ENCODE measurements at places on chromosomes 3 and 15.

DNA sequence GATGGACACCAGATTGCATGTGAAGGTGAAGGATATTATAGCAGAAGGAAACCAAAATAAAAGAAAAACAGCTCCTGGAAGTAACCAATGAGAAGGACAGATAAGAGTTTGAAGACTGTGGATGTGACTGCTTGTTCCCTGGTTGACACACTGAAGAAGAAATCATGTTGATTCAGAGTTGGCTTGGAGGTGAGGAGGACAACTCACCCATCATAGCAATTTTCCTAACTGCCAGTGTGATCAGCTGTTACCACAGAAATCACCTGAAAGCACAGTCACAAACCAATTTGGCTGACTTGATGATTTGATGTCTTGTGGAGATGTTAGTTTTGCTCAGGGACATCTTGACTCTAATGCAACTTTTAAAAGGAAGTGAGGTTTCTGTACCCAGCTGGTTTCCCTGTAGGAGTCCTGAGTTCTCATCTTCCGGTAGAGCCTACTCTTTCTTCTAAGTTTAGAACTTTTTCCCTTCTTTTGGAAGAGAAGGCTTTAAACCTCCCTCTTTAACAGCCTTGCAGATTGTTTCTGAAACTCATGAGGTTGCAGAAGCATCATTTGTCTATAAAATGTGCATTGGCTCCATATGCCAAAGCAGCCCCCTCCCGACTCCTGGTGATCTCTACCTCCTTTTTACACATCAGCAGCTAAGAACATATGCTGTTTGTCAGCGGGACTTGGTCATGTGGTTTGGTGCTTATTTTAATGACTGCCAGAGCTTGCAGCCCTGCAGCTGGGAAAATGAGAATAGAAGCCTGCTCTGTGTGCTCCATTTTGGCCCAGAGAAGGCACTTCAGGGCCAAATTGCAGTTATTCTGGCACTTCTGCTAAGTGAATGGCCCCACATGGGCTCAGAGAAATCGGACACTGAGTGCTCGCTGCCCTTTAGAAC is 10.3 kb downstream of the ATG7 start:
- no peak for DNase-seq

DNA sequence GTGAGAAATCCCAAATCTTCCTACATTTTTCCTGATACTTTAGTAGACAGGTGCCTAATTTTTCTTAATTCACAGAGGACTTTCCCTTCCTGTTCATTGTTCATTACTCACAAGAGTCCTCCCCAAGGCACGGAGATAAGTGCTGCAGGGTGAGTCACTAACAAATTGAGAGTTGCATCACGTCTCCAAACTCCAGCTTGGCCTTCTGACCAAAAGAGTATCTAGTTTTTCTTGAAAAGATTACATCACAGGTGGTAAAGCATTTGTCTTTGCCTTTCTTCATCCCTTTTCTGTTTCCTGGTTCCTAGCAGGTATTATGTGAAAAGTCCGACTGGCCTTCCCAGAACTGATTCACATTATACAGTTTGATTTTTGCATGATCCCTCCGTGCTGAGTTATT is 24.9 kb upstream of the RASGRP1 start:
- DNase-seq: no peak

- DNase-seq: no peak
These were observed 104.5 kb downstream of the LSAMP start for GRCh38 chr3:116340680-116341216.

DNA sequence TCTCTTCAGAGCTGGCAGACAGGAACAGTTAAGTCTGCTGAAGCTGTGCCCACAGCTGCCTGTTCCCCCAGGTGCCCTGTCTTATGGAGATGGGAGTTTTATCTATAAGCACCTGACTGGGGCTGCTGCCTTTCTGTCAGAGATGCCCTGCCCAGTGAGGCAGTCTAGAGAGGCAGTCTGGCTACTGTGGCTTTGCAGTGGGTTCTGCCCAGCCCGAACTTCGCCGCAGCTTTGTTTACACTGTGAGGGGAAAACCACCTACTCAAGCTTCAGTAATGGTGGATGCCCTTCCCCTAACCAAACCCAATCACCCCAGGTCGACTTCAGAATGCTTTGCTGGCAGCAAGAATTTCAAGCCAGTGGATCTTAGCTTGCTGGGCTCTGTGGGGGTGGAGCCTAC is 91.2 kb downstream of the SLC25A26 start:
- DNase-seq: no peak

- DNase-seq: no peak
These were observed 2.7 kb downstream of the P3H2 start for GRCh38 chr3:190117981-190118380.

- peak; percentile 33 for DNase-seq
These were observed 258.1 kb downstream of the TBL1XR1 start for GRCh38 chr3:176939022-176939817.

- no peak for DNase-seq
These were observed 137.5 kb upstream of the LRTM1 start for GRCh38 chr3:55065331-55065730.

- peak; percentile 75 for DNase-seq
These were observed at the start of gene DLL4 for GRCh38 chr15:40928821-40929659. DLL4 (plus strand) TSS chr15:40929340; CDS start chr15:40929669, 329 bp downstream.

GRCh38 chr15:82709081-82709420 is 624 bp downstream of the AP3B2 start:
- no peak for DNase-seq

GRCh38 chr3:187518616-187519015 is 150.4 kb downstream of the RTP4 start:
- no peak for DNase-seq

- no peak for DNase-seq
These were observed 265.9 kb downstream of the SHQ1 start for GRCh38 chr3:72582211-72582878.

DNA sequence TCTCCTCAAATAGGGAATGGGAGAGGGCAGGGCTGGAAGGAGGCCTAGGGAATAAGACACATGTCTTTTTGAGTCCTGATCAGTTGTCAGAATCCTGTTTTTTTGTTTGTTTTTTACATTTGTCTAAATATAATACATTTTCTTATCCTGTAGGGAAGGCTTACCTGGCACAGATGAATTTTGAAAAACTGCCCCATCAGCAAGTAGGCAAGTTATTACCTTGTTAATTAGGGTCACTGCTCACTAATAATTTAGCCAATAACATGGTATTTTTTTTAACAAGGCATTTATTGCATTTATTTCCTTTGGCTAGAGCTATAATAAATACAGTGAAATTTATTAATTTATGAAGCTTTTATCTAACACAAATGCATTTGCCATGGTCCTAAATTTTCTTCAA is 423.2 kb upstream of the ONECUT1 start:
- no peak for DNase-seq

GRCh38 chr15:62149729-62150128 is 15.4 kb downstream of the C2CD4B start:
- DNase-seq: no peak

GRCh38 chr3:177946936-177947335 is 589.3 kb upstream of the KCNMB2 start:
- no peak for DNase-seq

DNA sequence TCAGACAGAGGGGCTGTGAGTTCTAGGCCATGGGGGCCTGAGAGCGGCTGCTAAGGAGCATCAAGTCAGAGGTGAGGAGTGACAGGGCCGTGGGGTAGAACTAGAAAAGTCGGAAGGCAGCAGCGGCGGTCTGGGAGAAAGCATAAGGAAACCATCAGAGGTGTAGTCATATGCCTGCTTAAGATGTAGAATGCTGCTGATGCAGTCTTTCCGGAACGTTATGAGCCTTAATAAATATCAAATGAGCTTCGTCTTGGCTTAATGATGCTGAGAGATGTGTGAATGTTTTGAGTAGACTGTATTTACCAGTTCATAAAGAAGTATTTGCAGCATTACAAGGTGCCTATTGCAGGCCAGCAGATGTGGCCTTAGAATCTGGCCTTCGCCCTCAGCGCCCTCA is 15.2 kb downstream of the ATG7 start:
- DNase-seq: no peak

GRCh38 chr3:49173116-49173791 is 1.9 kb downstream of the KLHDC8B start:
- peak; percentile 64 for DNase-seq

GRCh38 chr3:106006571-106006970 is 137.8 kb upstream of the CBLB start:
- DNase-seq: no peak

DNA sequence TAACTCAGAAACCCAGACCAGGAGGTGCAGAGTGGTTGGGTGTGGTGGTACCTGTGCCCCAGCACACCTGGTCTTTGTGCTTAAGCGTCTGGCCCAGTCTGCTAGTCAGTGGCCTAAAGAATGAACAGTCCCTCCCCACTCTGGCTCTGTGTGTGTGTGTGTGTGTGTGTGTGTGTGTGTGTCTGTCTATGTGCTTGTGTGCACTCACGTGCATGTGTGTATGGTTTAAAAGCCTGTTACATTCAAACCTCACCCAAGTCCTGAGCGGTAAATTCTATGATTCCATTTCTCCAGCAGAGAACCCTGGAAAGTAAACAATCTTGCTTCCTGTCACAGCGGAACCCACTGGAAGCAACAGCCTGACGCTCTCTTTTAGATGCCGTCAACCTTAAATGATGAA is 34.2 kb downstream of the EDEM1 start:
- no peak for DNase-seq

DNA sequence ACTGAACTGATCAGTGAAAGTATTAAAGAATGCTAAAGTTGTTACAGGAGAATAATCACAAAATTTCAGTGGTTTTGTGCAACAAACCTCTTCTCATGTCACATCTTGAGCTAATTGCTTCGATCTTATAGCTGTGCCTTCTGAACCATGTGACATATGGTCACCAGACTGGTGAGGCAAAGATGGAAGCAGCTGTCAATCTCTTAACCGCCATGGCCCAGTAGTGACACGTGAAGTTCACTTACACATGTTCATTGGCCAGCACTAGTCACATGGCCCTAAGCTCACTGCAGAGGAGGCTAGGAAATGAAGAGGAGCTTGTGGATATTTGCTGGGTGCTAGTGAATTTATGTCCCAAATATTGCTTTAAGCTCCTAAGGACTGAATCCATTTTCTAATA is 32.5 kb downstream of the BOC start:
- DNase-seq: no peak

- DNase-seq: no peak
These were observed 3.1 kb upstream of the BHLHE40 start for GRCh38 chr3:4976109-4976508.

DNA sequence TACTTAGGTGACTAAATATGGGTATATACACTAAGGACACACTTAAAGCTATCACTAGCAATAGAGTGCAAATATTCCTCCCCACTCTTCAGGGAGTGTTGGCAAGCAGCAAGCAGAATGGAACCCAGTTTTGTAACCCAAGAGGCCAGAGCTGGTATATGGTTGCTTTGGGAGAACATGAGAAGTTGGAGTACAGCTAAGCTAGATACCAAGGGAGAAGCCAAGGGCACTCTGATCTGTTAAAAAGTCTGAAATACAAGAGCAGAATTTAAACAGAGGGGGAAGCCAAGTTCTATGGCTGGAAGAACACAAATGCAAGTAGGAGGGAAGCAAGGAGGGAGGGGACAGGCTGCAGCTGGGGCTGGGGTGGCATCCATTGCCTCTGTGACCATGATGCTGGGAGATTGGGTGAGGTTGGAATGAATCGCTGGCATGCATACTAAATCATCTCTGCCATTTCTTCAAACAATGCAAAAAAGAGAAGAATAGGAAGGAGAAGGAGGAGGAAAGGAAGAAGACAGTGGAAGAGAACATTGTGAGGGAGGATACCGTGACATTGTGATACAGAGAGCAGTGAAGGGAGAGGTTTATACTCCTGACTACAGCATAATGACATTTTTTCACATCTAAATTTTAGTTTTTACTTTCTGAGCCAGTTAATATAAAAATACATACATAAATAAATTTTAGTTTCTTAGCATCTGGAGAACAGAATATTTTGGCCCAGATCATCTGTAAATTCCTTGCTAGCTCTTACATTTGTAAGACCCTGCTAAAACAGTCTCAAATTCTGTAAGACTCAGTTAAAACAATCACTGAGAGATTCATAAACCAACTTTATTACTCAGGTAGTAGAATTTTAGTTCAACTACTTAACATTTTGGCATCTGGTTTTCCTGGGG is 9.0 kb upstream of the ANXA2 start:
- DNase-seq: no peak

DNA sequence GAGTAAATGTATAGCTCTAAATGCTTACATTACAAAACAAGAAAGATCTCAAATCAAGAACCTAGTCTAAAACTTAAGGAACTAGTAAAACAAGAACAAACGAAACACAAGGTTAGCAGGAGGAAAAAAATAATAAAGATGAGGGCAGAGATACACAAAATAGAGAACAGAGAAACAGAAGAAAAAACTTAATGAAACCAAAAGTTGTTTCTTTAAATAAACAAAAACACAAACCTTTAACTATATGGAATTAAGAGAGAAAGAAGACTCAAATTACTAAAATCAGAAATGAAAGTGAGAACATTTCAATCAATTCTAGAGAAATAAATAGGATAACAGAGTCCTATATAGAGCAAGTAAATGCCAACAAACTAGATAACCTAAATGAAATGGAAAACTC is 59.6 kb downstream of the DLG1 start:
- no peak for DNase-seq

- no peak for DNase-seq
These were observed 115.4 kb upstream of the RAD18 start for GRCh38 chr3:9078561-9079240.

- DNase-seq: peak; percentile 6
These were observed 35.8 kb upstream of the CCDC80 start for GRCh38 chr3:112676659-112677234.

DNA sequence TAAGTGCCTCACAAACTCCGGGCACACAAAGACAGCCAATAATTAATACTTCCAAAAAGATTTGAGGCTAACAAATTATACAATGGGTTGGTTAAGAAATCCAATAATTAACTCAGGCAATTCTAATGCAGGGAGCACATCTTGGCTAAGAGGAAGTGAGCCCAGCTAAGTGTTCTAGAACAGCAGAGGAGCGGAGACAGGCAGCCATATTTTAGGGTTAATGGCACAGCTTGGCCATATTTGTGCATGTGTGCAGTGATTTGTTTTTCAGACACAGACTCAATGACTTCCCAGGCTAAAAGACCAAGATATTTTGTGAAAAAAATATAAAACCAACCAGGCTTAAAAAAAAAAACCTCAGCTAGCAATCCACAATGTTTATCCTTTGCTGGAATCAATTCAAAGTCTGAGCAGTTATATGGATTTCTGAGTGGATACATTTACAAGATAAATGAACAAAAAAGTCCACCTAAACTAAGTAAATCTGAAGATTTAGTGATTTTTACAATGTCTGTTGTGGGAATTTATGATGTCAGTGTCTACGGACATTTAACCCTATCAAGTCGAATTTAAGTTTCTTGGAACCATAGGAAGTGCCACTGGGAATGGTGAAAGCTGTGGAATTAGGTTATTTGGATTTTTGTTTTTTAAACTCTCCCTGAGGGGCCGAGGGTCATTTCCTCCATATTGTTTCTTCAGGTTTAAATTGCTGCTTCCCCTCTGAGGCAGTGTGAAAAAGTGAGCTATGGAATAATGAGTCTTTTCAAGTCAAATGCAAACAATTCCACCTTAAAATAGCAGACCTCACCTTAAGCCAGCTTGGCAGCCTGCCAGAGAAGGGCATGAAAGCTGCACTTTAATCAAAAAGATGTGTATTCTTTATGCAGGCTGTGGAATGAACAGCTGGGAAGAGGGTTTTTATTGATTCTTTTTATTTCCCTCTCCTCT is 413.7 kb upstream of the TBL1XR1 start:
- DNase-seq: no peak
